ENCODE measurements at places on chromosomes 1 and 21.
A peak's percentile ranks its signal among the peaks of the same experiment; 100 is the strongest.

DNA sequence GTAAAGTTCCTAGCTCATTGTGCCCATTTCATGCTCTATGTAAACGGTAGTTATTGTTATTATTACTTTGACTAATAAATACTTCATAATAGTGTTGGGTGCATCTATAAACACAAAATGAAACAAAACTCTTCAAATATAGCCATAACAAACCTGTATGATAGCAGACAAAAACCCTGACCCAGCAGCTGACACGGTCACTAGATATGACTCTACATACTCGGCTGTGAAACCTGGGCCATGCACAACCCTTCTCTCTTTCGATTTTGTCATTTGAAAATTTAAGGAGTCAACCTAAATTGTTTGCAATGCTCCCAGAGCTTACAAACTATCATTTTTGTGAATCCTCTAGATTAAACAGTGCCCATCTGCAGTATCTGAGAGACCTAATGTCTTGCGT is 8.0 kb upstream of the RGS13 start:
- no peak for DNase-seq

DNA sequence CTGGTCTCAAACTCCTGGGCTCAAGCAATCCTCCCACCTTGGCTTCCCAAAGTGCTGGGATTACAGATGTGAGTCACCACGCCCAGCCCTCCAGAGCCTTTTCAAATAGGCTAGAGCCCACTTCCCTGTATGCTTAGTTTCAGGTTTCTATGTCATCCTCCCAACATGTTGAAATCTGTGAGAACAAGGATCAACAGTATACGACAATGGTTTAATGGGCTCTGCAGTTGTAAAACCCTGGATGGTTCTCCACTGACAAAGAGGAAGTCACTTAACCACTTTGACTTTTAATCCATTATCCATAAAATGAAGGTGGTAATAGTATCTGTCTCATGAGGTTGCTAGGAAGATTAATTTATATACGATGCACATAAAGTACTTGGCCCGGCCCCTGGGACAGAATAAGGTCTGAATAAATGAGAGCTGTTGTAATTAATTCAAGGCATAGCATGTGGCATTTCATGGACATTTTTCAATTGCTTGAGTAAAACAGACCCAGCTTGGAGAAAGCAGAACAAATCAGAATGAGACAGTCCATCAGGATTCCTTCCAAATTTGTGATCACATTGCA is 113.9 kb upstream of the ZNF648 start:
- DNase-seq = no peak

DNA sequence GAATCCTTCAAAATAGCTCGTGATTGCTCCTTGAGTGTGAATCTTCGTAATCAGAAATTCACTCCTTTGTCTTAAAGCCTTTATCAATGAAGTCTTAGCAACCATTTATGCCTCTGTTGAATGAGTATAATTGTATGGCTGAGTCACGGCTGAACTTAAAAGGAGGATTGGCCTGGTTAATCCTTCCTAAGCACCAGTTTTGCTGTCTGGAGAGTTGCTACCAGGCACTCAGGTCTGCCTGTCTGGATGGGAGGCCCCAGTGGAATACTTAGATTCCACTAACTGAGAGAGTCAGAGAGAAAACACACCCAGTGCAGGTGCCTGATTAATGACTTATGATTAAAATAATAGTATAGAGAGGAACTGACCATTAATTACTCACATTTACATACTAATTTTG is 7.6 kb upstream of the HHAT start:
- DNase-seq = no peak

- no peak for DNase-seq
Observed at GRCh38 chr1:30890502-30891226, 17.9 kb downstream of the SDC3 start.

DNA sequence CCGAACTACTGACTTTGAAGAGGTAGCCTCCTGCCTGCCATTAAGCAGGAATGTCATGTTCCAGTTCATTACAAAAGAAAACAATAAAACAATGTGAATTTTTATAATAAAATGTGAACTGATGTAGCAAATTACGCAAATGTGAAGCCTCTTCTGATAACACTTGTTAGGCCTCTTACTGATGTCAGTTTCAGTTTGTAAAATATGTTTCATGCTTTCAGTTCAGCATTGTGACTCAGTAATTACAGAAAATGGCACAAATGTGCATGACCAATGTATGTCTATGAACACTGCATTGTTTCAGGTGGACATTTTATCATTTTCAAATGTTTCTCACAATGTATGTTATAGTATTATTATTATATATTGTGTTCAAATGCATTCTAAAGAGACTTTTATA is 159.8 kb upstream of the SGIP1 start:
- no peak for DNase-seq

DNA sequence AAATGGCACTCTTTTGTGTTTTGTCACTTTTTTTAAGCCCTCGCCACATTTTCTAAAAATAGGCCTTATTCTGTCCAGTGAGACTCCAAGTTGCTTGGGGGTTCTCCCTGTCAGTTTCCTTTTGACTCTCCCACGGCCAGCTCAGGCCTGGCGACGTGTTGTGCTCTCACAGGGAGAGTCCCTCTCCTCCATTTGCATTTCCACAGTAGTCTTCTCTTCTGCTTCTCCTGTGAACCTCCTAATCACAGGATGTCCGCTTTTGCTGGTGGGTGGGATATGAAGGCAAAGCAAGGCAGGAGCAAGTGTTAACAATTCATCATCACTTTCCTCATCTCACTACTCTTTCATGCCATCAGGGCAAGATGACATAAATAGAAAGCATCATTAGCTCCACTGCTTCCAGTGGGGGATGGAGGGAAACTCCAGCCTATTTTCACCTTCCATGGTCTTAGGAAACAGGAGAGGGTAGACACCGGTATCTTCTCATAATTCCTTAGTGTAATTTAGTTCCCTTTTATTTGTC is 99.8 kb downstream of the INTS7 start:
- no peak for DNase-seq

GRCh38 chr21:31874812-31875212 is 2.0 kb downstream of the HUNK start:
- no peak for DNase-seq

GRCh38 chr1:116201911-116202310 is 90.7 kb downstream of the MAB21L3 start:
- no peak for DNase-seq

- no peak for DNase-seq
Observed at GRCh38 chr1:172107316-172107975, 266.1 kb downstream of the DNM3 start.

- DNase-seq = no peak
Observed at GRCh38 chr1:39787468-39787867, 1.2 kb downstream of the BMP8B start.

GRCh38 chr1:64223329-64224151 is 20.1 kb downstream of the UBE2U start:
- peak; percentile 53 for DNase-seq

DNA sequence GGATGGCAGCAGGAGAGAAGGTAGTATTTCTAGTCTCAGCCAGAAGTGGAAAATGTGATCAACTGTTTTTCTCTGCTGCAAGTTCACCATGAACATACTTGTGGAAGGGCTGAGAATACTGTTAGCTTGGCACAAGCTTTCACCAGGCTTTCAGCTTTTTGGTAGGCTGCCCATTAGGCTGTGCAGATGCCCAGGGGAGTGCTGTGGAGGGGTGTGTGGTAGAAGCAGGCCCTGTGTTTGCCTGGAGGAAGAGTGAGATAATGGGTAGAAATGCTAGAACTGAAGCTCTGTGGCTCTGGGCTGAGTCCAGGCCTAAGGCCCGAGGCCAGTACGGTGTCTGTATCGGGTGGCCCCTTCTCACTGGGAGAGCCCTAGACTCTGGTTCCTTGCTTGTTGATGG is 9.8 kb downstream of the DNAJC6 start:
- DNase-seq = no peak

DNA sequence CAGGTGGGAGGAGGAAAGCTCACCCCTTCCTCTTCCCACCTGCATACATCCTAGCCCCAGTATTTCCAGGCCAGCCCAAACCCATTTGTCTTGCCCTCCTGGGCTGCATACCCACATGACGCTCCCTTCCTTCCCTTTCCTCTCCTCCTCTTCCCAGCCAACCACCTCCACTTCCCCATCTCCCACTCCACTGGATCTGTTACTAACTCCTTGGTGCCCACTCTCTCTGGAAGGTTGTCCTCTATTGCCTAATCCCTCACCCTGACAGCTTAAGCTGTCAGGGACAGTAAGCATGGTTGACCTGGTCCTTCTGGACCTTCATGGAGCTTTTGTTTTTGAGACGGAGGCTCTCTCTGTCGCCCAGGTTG is 23.0 kb upstream of the SYNC start:
- no peak for DNase-seq

- no peak for DNase-seq
Observed at GRCh38 chr21:34707876-34708325, 39.1 kb downstream of the CLIC6 start.

DNA sequence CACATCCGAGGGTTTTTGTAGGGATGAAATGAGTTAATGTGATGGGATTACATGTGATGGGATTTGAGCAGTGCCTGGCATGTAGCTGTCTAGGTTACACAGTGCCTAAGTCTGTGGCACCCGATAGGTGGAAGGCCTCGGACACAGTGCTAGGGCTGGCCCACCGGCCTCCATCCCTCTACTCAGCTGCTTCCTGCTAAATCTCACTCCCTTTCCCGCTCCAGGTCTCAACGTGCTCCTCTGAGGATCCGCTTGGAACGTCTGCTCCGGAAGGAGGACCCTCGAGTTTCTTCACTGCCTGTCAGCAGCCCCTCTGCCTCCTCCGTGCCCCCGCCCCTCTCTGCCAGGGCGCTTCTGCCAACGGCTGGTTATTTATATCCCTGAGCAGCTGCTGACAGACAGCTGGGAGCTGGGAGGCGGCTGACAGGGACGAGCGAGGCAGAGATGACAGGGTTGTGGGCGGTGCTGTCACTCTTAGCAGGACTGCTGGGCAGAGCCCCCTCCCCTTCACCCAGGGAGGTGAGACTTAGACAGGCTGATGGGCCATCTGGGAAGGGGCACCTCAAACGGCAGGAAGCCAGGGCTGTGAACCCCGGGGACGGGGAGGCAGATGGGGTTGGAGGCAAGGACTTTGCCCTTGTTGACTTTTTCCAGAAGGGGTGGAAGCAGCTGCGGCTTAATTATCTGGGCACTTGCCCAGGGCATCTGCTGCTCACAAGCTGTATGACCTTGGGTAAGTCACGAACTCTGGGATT is 26.6 kb upstream of the LRRN2 start:
- DNase-seq = no peak

DNA sequence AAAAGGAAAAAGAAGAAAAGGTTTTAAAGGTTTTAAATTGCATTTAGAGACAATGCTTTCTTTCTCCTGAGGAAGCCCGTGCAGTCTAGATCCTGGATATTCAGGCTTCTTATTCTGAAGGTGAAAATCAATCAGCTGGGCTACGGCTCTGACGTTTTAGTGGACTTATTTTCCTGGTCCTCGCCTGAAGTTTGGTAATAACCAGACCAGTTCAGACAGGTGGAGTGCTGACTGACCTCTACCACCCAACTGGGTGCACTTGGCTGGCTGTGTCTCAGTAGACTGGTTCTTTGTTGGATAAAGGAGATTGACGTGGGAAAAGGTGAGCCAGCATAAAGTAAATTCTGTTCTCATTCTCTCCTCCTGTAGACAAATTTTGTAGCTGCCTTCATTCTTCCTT is 7.2 kb upstream of the ATP1A1 start:
- DNase-seq = no peak

DNA sequence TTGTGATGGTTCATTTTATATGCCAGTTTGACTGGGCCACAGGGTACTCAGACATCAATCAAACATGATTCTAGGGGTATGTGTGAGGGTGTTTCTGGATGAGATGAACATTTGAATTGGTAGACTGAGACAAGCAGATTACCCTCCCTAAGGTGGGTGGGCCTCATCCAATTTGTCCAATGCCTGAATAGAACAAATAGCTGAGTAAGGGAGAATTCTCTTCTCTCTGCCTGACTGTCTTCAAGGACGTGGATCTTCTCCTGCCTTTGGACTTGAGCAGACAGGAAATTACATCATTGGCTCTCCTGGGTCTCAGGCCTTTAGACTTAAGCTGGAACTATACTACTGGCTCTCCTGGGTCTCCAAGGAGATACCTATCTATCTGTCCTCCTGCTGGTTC is 64.4 kb downstream of the SUSD4 start:
- DNase-seq = no peak

GRCh38 chr1:194045416-194045815 is 859.0 kb upstream of the B3GALT2 start:
- no peak for DNase-seq

DNA sequence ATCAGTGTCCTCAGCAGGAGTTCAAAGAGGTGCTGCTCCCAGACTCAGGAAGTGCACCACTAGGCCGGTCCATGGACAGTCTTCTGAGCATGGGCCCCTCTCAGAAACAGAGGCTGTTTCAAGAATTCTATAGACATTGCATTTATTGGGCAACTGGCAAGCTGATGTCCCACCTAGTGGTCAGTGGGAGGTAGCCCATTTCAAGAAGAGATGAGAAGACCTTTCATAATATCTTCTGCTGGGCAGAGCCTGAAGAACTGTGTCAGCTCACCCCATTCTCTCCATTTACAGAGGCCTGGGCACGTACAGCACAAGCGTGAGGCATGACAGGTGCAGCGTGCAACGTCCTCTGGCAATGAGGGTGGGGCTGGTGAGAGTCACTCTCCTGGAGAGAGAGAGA is 216.0 kb downstream of the DYRK1A start:
- peak; percentile 25 for DNase-seq

DNA sequence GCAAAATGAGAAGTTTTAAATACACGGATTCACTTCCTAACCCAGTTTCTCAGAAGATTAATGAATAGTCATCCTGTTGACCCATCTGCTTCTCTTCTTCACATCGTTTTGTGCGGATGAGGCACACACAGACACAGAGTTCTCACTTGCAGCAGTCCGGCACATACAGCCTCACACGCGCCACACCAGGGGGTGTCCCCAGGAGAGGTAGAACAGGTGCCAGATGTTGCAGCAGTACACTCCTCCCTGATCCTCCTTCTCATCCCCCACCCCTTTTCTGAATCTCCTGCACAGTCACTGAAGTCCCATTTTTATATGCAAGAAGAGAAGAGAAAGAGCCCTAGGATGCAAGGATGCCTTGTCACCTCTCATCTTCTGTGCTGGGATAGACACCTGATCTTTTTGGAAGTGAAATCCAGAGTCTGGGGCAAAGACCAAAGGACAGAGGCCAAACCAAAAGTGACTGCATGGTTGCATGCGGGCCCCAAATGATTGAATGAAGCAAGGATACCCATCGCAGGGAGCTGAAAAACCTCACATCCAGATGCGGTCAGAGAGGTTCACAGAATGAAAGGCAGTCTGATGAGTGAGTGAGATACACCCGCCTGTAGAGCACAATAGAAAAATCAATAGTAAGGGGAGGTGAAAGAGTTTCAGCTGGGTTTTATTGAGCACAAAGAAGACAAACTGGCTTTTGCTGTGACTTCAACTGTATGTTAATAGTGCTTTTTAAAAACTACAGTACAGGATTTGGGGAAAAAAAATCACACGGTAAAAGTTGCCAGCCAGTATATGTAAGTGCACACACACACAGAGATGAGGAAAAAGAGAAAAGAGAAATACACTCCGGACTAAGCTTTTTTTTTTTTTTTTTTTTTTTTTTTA is 28.9 kb downstream of the PBX1 start:
- DNase-seq = no peak

All from kidney epithelial cell (primary cell).